ENCODE measurements at places on chromosomes 5 and 9.
A peak's percentile ranks its signal among the peaks of the same experiment; 100 is the strongest.

- no peak for DNase-seq
Observed at GRCh38 chr9:134358662-134359319, 32.5 kb downstream of the RXRA start.

DNA sequence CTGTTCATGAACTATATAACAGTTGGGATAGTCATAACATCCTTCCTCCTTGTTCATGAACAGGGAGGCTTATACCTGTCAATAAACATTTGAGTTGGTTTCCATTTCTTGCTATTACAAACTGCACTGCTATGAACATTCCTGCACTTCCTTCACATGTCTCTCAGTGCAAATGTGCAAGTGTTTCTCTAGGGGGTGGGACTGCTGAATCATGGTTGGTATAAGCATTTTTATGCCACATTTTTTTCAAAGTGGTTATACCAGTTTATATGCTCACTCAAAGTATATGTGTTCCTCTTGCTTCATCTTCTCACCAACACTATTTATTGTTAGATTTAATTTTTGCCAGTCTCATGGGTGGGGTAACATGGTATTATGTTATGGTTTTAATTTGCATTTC, 25.8 kb upstream of the TPD52L3 start:
- DNase-seq, result no peak

DNA sequence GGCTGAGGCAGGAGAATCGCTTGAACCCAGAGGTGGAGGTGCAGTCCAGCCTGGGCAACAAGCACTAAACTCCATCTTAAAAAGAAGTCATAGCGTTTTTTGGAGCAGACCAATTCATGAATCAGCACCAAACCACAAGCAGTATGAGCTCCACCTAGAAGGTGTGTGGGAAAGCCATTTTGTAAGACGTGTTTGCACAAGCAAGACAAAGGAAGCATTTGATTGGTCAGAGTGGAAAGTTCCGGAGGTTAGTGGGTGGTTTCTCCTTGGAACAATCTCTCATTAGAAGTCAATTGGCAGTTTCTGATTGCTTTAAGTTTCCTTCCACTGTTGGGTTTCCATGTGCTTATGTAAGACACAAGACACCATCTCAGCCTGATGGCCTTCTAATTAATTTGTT, 5.0 kb downstream of the SRD5A1 start:
- no peak for DNase-seq

GRCh38 chr5:139669662-139670368, 21.7 kb downstream of the CXXC5 start:
- DNase-seq, result peak; percentile 67

- DNase-seq, result no peak
Observed at GRCh38 chr5:41559184-41559583, 48.8 kb upstream of the PLCXD3 start.

- no peak for DNase-seq
Observed at GRCh38 chr5:56116599-56117141, 116.5 kb downstream of the ANKRD55 start.

- no peak for DNase-seq
Observed at GRCh38 chr9:83019246-83019645, 43.7 kb downstream of the RASEF start.

- DNase-seq, result no peak
Observed at GRCh38 chr9:253539-253938, 38.9 kb downstream of the DOCK8 start.

DNA sequence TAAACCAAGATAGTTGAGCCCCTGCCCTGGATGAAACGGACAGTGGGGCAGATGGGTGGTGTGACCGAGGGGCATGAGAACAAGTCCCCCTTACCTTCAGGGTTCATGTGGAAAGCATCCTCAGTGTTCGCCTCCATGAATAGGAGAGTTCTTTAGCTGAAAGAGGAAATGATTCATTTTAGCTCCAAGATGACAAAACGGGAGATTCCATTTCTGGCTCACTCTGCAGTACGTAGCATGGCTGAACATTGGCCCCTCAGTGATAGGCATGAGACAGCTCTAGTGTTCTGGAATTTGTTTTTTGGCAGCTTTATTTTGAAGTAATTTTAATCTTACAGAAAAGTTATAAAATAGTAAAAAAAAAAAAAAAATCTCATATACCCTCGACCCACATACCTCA, 70.2 kb upstream of the AGXT2 start:
- no peak for DNase-seq
